Transverse colon (tissue), 4 donors: ENCODE measurements at places on chromosomes 5 and 9. TPM values are rescaled to one million over a fixed set of nuclear protein-coding genes. Genes with fewer than 3 reads are reported as not detected.

SAXO1 gene
- not detected for total RNA-seq

PDE6A gene
- total RNA-seq: 5.6 TPM

HMMR gene
- 1.6 TPM for total RNA-seq

NRARP gene
- total RNA-seq: 92.0 TPM

MBLAC2 gene
- 0.60 TPM for total RNA-seq

TEK gene
- 3.8 TPM for total RNA-seq

GARNL3 gene
- total RNA-seq: 19.5 TPM

OSMR gene
- 16.5 TPM for total RNA-seq

CDKN2B gene
- total RNA-seq: 36.8 TPM

GDF9 gene
- total RNA-seq: not detected

DNA sequence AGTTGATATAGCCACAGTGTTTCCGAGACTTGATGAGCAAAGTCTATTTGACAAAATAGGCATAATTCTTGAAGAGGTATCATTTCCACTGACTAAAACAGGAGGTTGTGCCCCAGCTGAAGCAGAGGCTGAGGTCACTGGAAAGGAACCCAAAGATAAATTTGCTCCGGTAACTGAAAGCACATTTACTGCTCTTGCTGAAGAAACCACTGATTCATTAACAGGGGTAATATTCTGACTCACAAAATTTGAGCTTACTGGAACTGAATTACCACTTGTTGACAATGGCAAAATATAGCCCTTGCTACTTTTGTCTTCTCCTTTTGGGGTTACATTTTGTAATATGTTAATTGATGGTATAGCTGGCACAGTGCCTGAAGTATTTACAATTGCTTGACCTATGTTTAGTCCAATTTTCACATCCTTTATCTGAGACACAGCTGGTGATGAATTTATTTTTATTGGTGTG, 30.2 kb downstream of the MLANA start:
- peaks cover 14% of the 10 kb centered on the region for H3K36me3 ChIP-seq
- H3K27me3 ChIP-seq: no peaks in the 10 kb centered on the region
- no peak overlapping the region for H3K4me3 ChIP-seq
- no peaks in the 10 kb centered on the region for H3K4me1 ChIP-seq
- DNase-seq: no peak

- no peaks in the 10 kb centered on the region for H3K4me1 ChIP-seq
- no peaks in the 10 kb centered on the region for H3K27me3 ChIP-seq
- DNase-seq: no peak
- no peak overlapping the region for H3K4me3 ChIP-seq
- no peaks in the 10 kb centered on the region for H3K36me3 ChIP-seq
Observed at GRCh38 chr9:119839888-119840287, 470.7 kb upstream of the BRINP1 start.

- no peaks in the 10 kb centered on the region for H3K4me1 ChIP-seq
- H3K27ac ChIP-seq: no peak overlapping the region
- no peaks in the 10 kb centered on the region for H3K36me3 ChIP-seq
- DNase-seq: no peak
- H3K4me3 ChIP-seq: no peak overlapping the region
- no peaks in the 10 kb centered on the region for H3K27me3 ChIP-seq
Observed at GRCh38 chr9:29199975-29200374, 1626.7 kb upstream of the C9orf72 start.

- no peaks in the 10 kb centered on the region for H3K36me3 ChIP-seq
- peaks cover 17% of the 10 kb centered on the region for H3K4me1 ChIP-seq
- no peaks in the 10 kb centered on the region for H3K27me3 ChIP-seq
- peak overlapping the region; percentile 88 for H3K27ac ChIP-seq
- H3K4me3 ChIP-seq: peak overlapping the region; percentile 44
Observed at GRCh38 chr5:36744773-36745589, 131.6 kb upstream of the NIPBL start.

DNA sequence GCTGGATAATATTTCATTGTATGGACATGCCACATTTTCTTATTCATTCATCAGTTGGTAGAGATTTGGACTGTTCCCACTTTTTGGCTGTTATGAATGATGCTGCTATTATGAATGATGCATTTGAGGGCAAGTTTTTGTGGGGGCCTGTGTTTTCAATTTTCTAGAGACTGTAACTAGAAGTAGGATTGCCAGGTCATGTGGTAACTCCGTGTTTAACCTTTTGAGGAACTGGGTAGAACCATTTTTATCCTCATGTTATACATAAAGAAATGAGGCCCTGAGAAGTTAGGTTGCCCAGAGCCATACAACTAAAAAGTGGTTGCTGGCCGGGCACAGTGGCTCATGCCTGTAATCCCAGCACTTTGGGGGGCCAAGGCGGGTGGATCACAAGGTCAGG, 22.4 kb upstream of the STRBP start:
- no peak overlapping the region for H3K27ac ChIP-seq
- DNase-seq: no peak
- no peaks in the 10 kb centered on the region for H3K4me1 ChIP-seq
- H3K27me3 ChIP-seq: no peaks in the 10 kb centered on the region
- H3K4me3 ChIP-seq: no peak overlapping the region

DNA sequence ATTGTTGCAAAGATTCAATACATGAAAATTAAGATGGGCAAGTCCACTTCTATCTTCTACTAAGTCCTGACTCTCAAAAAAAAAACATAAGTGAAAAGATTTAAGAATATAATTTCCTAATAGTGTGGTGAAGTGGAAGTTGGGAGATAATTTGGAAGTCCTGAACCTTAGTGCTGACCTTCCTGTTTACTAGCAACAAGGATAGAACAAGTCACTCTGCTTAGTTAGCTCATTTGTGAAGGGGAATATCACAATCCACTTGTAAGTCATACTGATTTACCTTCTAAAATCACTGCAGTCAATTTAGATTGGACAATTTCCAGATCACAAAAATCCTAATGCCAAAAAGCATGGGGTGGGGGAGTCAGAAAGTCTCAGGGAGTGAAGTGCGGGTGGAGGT, 43.4 kb upstream of the PCSK5 start:
- H3K4me1 ChIP-seq: no peaks in the 10 kb centered on the region
- no peaks in the 10 kb centered on the region for H3K27me3 ChIP-seq
- no peak for DNase-seq
- H3K27ac ChIP-seq: no peak overlapping the region
- no peaks in the 10 kb centered on the region for H3K36me3 ChIP-seq
- no peak overlapping the region for H3K4me3 ChIP-seq

- H3K27ac ChIP-seq: no peak overlapping the region
- peaks cover 22% of the 10 kb centered on the region for H3K4me1 ChIP-seq
- no peaks in the 10 kb centered on the region for H3K27me3 ChIP-seq
Observed at GRCh38 chr5:140351609-140352334, 5.4 kb upstream of the HBEGF start.

- no peak overlapping the region for H3K27ac ChIP-seq
- no peaks in the 10 kb centered on the region for H3K36me3 ChIP-seq
- no peak overlapping the region for H3K4me3 ChIP-seq
- H3K4me1 ChIP-seq: no peaks in the 10 kb centered on the region
- no peaks in the 10 kb centered on the region for H3K27me3 ChIP-seq
Observed at GRCh38 chr9:90855208-90855902, 53.7 kb downstream of the SYK start.

- H3K4me1 ChIP-seq: peaks cover 15% of the 10 kb centered on the region
- H3K36me3 ChIP-seq: no peaks in the 10 kb centered on the region
- no peak for DNase-seq
- H3K27ac ChIP-seq: no peak overlapping the region
- H3K27me3 ChIP-seq: no peaks in the 10 kb centered on the region
Observed at GRCh38 chr5:136070486-136071285, 41.9 kb downstream of the TGFBI start.

DNA sequence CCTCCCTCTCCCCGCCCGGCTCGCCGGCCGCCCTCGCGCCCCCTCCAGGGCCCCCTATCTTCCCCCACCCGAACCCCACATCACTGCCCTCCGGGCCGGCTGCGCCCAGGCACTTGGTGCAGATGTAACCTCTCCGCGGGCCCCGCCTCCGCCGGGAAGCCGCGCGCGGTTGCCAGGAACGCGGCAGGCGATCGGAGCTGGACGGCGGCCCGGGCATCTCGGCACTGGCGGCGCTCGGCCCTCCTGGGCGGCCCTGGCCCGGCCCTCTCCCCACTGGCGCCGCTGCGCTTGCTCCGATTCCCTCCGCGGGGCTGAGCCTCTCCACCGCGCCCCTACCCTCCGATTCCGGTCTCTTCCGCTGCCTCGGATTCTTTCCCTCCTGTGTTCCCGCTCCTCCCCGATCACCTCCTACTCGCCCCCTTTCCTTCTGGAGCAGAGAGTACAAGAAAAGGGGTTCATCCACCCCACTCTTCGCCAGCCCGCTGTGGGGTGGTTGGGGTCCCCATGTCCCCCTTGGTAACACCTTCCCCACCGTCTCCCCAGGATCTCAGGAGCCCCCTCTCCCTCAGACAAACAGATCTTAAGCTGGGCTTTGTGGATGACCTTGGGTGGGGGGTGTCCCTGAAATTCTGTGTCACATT, 70.6 kb downstream of the C9orf50 start:
- peaks cover 42% of the 10 kb centered on the region for H3K27me3 ChIP-seq
- DNase-seq: peak; percentile 64
- H3K4me1 ChIP-seq: peaks cover 14% of the 10 kb centered on the region
- peak overlapping the region; percentile 25 for H3K4me3 ChIP-seq

DNA sequence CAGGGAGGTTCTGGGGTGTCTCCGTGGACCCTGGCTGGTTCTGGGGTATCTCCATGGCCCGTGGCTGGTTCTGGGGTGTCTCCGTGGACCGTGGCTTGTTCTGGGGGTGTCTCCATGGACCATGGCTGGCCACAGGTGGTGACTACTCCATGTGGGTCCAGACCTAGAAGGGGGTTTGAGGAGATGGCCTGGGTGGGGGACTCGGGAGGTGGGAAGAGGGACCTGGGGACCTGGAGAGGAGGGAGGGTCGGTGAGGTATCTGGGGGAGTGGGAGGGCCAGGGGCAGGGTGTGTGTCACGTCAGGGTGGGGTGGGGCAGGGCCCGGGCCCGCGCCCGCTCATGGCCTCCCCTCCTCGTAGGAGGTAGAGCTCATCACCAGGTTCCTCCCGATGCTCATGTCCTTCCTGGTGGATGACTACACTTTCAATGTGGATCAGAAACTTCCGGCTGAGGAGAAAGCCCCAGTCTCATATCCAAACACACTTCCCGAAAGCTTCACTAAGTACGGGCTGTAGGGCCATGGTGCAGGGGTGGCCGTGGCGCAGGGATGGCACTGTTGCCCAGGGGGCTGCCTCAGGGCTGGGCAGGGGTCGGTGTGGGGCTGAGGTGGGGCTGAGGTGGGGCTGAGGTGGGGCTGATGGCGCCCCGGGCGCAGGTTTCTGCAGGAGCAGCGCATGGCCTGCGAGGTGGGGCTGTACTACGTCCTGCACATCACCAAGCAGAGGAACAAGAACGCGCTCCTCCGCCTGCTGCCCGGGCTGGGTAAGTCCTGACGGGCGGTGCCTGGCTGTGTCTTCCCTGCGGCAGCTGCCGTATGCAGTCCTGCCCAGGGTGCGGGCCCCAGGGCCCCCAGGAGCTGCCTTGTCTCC, 10.7 kb upstream of the TOR4A start:
- DNase-seq: no peak
- H3K27me3 ChIP-seq: no peaks in the 10 kb centered on the region
- H3K27ac ChIP-seq: no peak overlapping the region

DNA sequence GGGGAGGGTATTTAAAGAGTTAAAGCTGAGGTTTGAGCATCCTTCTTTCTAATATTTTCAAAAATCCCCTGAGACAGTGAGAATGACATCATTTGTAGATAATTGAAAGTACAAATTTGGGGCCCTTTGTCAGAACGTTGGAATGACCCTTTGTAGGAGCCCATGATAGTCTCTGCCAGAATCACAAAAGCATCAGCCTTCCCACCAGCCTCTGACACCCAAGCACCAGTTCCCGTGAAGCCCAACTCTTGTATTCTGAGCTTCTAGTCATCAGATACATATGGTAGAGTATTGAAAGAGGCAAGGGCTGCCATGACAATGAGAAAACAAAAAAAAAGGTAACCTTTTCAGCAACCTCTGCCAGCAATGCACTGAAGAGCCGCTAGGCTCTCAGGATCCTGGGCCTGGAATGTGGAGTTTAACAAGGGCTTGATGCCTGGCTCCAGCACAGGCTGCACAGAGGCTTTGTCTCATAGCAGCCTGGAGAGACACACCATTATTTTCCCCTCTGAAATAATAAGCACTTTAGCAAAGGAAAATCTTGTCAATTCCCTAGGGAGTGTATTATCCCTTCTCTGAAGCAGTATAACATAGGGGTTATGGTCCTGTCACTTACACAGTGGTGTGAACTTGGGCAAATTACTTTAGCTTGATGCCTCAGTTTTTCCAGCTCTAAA, 114.4 kb downstream of the ZNF608 start:
- H3K4me1 ChIP-seq: no peaks in the 10 kb centered on the region
- DNase-seq: no peak
- no peaks in the 10 kb centered on the region for H3K27me3 ChIP-seq
- no peak overlapping the region for H3K27ac ChIP-seq
- H3K36me3 ChIP-seq: no peaks in the 10 kb centered on the region
- no peak overlapping the region for H3K4me3 ChIP-seq

GRCh38 chr9:126307322-126308061, 19.1 kb upstream of the MVB12B start:
- H3K4me3 ChIP-seq: no peak overlapping the region
- H3K4me1 ChIP-seq: no peaks in the 10 kb centered on the region
- DNase-seq: no peak
- H3K27me3 ChIP-seq: no peaks in the 10 kb centered on the region
- H3K27ac ChIP-seq: peak overlapping the region; percentile 5
- H3K36me3 ChIP-seq: no peaks in the 10 kb centered on the region

DNA sequence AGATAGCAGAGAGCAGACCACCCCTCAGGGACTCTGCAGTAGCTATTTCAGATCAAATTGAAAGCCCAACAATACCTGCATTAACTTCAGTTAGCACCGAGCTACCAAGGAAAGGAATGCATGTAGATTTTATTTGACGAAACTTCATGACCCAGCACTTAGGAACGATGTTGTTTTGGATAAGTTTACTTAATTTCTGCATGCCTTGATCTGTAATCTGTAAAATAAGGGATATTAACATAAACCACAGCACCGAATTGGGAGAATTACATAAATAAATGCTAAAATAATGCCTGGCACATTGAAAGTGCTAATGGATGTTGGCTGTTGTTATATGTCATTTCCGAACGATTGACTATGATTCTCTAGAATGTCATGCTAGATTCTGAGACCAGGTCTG, 435.8 kb upstream of the CLINT1 start:
- no peak overlapping the region for H3K27ac ChIP-seq
- DNase-seq: no peak
- no peak overlapping the region for H3K4me3 ChIP-seq
- no peaks in the 10 kb centered on the region for H3K27me3 ChIP-seq
- H3K36me3 ChIP-seq: no peaks in the 10 kb centered on the region
- H3K4me1 ChIP-seq: no peaks in the 10 kb centered on the region

DNA sequence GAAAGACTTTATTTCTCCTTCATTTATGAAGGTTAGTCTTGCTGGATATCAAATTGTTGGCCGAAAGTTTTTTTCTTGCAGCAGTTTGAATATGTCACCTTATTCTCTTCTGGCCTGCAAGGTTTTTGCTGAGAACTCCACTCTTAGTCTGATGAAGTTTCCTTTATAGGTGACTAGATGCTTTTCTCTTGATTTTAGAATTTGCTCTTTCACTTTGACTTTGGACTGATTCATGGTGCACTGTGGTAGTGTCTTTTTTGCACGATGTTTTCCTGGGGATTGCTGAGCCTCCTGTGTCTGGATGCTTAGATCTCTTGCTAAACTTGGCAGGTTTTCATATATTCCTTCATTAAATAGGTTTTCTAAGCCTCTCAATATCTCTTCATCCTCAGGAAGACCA, 12.4 kb downstream of the AHRR start:
- H3K36me3 ChIP-seq: no peaks in the 10 kb centered on the region
- no peaks in the 10 kb centered on the region for H3K4me1 ChIP-seq
- H3K27me3 ChIP-seq: no peaks in the 10 kb centered on the region
- DNase-seq: no peak
